ENCODE measurements at places on chromosomes 11 and 22. TPM values are rescaled to one million over a fixed set of nuclear protein-coding genes. Genes with fewer than 3 reads are reported as not detected.
A peak's percentile ranks its signal among the peaks of the same experiment; 100 is the strongest.

DNA sequence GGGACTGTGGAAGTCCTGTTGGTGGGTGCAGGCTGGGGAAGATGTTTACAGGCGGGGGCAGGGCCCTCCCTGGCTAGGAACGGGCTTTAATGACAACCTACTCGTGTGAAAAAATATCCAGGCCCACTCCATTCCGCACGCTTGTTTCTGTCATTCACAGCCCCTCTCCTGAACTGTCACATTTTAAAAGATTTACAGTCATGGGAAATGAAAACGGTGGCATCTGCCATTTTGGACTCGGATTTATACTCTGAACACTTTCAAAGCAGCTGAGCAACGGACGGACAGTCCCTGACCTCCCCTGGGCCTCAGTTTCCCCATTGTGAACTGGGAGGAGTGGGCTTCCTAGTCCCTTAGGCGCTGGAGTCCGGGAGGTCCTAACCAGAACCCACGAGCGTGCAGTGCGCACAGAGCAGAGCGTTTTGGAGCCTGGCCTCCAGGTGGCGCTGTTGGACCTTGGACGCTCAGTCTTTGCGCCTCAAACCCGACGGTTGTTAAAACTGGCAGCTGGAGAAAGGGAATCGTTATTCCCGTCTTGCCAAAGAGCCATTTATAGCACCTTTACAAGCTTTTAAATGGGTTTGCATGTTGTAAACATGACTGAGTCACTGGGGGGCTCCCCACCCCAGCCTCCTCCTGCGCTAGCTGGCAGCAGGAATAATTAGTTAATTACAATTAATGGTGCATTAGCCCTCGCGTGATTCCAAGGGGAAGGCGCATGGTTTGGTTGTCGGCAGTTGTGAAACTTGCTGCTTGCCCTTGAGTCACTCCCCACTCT lies 75.3 kb downstream of the FBLN1 start:
- DNase-seq = peak; percentile 57

GRCh38 chr11:134561331-134561720 lies 149.3 kb upstream of the B3GAT1 start:
- no peak for DNase-seq

- DNase-seq = peak; percentile 33
Measured at GRCh38 chr11:112637876-112638275, 323.3 kb upstream of the NCAM1 start.

DNA sequence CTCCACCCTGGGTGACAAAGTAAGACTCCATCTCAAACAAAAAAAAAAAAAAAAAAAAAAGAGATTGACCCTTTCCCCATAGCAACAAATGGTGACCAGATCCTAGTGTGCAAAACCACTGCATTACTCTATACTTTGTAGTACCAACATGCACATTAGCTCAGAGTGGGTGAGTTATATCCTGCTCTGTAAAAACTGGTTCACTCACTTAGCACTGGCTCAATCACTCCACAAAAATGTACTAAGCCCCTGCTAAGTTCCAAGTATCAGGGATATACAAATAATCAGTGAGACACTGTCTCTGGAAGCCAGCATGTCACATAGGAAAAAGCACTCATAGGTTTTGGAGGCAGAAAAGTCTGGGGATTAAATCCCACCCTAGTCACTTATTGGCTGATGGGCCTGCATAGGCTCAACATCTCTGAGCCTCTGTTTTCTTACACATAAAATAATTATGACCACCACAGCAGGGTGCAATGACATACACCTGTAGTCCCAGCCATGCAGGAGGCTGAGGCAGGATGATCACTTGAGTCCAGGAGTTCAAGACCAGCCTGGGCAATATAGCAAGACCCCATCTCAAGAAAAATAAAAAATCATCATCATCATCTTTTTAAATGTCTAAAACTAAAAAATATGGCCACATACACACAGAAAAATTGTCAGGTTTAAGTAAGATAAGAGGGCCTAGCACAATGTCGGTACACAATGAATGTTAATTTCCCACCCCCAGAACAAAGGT lies 11.9 kb downstream of the FAM168A start:
- DNase-seq = no peak

DNA sequence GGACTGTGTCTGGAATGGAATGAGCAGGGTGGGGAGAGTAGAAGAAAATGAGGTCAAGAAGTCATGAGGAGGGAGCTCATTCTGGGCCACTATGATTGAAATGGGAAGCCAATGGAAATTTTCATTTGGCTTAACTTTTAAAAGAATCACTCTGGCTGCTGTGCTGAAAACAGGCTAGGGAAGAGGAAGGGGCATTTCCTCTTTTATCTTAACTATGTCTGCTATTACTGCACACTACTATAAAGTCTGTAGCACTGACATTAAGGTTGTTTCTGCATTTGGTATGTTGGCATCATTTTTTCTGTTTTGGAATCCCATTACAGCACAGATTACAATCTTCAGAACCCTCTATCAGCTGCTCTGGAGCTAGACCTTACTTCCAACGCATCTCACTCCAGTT lies 8.2 kb downstream of the PATL1 start:
- no peak for DNase-seq

The CDC42BPG gene
- total RNA-seq = 9.7 TPM

The KRTAP5-2 gene
- 3.1 TPM for total RNA-seq

The XKR3 gene
- total RNA-seq = not detected

Data from skin of body (tissue), 3 donors.